ENCODE measurements at places on chromosomes 3 and 15.

DNA sequence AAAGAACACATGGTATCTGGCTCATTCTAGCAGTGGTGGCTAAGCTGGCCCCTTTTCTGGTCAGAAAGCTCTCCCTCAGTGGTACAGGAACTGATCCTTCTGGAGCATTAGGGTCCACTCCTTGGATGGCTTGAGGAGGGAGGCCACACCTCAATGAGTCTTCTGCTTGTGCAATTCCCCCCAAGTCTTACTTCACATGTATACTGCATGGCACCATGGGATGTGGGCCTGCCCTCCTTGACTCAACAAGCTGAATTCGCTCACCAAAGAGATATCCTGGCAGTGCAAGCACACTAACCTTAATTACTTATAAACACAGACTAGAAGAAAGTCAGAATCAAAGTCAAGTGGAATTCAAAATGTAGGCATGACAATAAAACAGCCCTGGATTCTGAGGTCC lies 133.8 kb upstream of the SLC2A2 start:
- no peak for DNase-seq

DNA sequence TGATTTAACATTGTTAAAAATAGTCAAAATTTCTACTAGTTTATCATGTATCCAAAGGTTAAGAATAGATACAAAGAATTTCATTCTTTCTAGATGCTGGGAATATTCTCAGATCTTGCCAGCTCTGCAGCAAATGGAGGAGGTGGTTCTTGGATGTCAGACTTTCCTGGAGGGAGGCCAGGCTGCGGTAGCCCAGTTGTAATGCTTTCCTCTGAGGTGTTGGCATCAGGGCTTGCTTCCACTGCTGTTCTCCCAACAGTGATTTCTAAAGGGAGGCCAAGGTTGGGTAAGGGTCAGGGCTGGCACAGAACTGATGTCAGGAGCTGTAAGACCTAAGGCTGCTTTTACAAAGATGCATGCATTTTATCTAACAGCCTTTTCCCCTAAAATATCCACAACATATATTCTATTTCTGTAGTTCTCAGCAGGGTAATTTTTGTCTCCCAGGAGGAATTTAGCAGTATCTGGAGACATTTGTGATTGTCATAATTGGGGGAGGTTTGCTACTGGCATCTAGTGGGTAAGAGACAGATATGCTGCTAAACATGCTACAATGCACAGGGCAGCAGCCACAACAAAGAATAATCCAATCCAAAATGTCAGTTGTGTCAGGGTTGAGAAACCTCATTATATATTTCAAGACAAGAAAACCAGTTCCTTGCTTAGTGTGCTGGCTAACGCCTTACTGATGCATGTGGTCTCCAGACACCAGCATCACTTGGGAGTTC lies 42.0 kb upstream of the SPTSSB start:
- DNase-seq: no peak

- DNase-seq: no peak
Observed at GRCh38 chr3:183252118-183252782, 803 bp upstream of the B3GNT5 start.

GRCh38 chr3:49362561-49362960 lies 4.4 kb upstream of the GPX1 start:
- no peak for DNase-seq

DNA sequence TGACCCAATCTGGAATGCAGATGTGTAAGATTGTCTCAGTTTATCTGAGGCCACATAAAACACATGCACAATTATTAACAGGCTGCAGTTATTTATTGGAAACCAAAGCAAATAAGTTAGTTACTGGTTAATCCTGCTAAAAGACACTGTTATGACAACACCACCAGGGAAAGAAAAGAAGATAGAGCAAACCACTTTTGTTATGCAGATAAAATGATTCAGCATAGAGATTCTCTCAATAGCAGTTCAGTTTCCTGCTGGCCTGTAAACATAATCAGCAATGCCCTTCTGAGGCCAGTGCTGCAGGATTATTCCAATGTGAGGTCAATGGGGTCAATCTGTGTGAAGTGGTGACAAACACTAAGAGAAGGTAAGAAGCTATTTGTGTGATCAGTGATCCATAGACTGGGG lies 244.4 kb downstream of the ZBTB20 start:
- DNase-seq: no peak

DNA sequence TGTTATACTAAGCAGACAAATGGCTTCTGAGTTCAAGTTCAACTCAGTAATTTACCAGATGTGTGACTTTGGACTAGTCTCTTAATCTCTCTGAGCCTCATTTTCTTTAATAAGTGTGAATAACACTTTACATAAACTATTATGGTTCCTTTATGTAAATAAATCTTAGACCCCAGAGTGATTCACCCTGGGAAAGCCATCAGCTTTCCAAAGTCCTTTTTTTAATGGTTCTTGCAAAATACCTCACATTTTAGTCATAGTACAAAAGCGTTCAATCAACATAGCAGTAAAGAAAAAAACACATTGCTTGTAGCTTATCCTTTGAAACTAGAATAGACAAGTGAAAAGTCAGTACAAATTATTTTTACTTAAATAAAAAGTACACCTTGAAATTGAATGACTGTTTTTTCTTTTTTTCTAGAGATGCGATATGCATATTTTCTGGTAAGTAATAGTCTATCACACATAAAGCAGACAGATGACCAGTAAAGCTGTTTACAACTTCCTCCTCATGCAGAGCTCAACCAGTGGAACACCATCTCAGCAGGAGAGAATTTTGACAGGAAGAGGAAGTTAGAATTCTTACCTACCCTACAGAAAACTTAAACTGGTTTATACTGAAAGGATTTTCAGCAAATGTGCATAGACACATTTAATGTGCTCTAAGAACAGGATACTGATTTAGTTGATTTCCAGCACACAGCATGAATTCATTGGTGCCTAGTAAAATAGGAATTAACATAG lies 123.0 kb upstream of the AGBL1 start:
- DNase-seq: no peak

DNA sequence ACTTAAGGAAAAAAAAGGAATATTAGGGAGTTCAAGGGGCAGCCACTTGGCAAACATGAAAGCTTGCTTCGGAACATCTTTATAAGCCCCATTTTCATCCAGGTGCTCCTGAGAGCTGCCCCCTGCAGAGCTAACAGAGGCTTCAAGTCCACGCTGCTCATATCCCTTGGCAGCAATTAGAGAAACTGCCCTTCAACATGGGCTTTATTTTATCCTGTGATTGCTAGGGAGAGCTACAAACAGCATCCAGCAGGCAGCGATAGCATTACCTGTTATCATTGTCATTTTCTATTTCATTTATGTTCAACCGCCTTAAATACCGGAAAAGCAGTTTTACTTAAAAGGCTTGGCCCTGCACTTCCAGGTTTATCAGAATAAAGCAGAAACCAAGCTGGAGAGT lies 68.4 kb upstream of the MCTP2 start:
- DNase-seq: no peak

- peak; percentile 77 for DNase-seq
Observed at GRCh38 chr3:39910826-39911464, 101.5 kb downstream of the MYRIP start.

Data from dermis microvascular lymphatic vessel endothelial cell (primary cell).